K562 (cell line): ENCODE measurements at places on chromosomes 3 and 15. TPM values are rescaled to one million over a fixed set of nuclear protein-coding genes. Genes with fewer than 3 reads are reported as not detected.

The ARID3B gene
- total RNA-seq = 14.8 and 15.0 TPM in 2 replicates

The CIB2 gene
- total RNA-seq = 18.3 and 22.9 TPM in 2 replicates

The ZKSCAN7 gene
- total RNA-seq = 0.07 TPM in 1 of 2 replicates, not detected in the other

- DNase-seq = no peak
- no peaks in the 10 kb centered on the region for H3K4me1 ChIP-seq
- H3K27ac ChIP-seq = no peak overlapping the region
- no peak overlapping the region for H3K4me3 ChIP-seq
- no peaks in the 10 kb centered on the region for H3K27me3 ChIP-seq
- no peaks in the 10 kb centered on the region for H3K36me3 ChIP-seq
These were observed 698.9 kb downstream of the DIPK2A start for GRCh38 chr3:144670571-144670970.

- H3K27me3 ChIP-seq = no peaks in the 10 kb centered on the region
- no peak overlapping the region for H3K27ac ChIP-seq
- no peak for DNase-seq
- no peaks in the 10 kb centered on the region for H3K36me3 ChIP-seq
These were observed 1.2 kb downstream of the GABRB3 start for GRCh38 chr15:26771578-26772153.

GRCh38 chr3:14552041-14552648, 12.0 kb upstream of the GRIP2 start:
- DNase-seq = no peak
- no peaks in the 10 kb centered on the region for H3K36me3 ChIP-seq
- no peak overlapping the region for H3K27ac ChIP-seq
- H3K4me3 ChIP-seq = no peak overlapping the region
- peaks cover 34% of the 10 kb centered on the region for H3K27me3 ChIP-seq

DNA sequence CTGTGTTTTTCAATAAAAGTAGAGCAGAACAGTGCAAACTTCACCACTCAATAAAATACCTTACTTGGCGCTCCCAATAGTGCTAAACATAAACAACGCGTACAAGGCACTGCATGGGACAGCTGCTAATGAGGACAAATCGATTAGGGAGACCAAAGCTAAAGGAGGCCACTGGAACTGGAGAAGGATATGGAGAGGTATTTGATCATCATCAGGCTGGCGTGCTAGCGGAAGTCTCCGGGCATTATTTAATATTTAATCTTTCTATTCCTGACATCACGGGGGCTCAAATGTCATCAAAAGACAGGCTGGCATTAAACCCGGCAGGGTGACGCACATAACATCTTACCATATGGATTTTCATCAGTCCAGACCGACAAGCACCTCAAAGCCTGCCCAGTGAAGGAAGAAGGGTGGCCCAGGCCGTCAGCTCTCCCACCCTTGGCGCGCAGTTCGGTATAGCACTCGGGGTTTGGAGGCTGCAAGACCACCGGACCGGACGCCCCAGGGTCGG, 604 bp downstream of the CCPG1 start:
- no peaks in the 10 kb centered on the region for H3K27me3 ChIP-seq
- peak; percentile 12 for DNase-seq

DNA sequence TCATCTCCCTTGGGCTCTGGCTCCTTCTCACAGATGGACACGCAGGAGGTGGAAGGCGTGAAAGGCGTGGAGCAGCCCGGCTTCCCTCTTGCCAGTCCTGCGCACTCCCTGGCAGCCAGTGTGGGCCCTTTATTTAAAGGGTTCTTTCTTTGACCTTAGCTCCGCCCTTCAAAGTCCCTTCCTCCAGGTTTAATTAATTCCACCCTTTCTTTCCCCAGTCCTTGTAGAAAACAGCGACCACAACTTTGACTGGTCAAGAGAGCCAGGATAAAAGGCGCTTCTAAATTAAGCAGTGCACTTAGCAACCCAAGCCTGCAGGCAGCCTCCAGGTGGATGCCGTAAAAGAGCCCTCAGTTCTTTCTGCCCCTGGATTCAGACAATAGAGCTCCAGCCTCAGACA, at the start of gene HDC:
Gene HDC (minus strand): TSS at position 107 of the 400 bp plus-strand sequence. CDS start 103 bp downstream, at position 4.
- no peak for DNase-seq
- H3K36me3 ChIP-seq = no peaks in the 10 kb centered on the region
- no peak within 1 kb of the TSS for H3K4me3 ChIP-seq
- H3K4me1 ChIP-seq = peaks cover 31% of the 10 kb centered on the region
